ENCODE measurements at places on chromosomes 1 and 21.

- no peak for DNase-seq
Observed at GRCh38 chr1:217896490-217896889, 265.3 kb downstream of the SPATA17 start.

DNA sequence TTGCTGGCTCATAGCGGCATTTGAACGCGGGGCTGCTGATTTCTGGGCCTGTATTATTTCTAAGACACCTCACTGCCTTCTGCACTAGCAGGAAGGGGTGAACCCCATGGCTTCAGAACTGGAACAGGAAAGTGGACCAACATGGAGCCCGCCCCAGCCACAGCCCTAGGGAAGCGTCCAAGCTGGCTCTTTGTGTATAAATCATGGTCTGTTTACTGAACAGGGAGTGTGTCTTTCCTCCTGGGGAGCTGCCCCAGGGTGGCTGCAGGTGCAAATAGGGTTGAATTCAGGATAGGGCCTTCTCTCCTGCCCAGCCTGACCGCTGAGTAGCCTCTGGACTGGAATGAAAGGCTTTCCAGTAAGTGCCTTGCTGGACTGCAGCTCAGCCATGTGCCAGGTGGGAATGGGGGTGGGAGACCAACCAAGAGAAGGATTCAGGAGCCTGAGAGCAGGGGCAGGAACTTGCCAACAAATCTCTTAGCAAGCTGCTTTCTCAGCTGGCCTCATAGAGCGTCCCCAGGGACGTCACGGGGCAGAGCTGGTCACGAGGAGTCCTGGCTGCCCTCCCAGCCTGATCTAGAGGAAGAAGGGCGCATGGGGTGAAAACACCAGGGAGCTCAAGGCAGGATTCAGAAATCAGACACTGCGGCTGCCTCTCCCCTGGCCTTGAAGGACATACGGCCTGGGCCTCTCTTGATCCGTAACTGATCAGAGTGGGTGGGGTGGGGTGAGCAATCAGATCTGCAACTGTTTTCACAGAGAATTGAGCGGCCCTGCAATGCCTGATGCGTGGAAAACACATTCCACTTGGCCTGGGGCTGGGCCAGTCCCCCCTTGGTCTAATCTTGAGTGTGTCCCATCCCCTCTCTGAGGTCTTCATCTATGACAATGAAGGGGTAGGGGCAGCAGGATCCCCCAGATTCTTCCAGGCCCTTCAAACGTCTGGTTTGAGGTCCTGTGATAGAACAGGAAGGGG, 56.5 kb upstream of the SELENON start:
- DNase-seq, result no peak

GRCh38 chr1:30698401-30698981, 24.9 kb downstream of the MATN1 start:
- no peak for DNase-seq

DNA sequence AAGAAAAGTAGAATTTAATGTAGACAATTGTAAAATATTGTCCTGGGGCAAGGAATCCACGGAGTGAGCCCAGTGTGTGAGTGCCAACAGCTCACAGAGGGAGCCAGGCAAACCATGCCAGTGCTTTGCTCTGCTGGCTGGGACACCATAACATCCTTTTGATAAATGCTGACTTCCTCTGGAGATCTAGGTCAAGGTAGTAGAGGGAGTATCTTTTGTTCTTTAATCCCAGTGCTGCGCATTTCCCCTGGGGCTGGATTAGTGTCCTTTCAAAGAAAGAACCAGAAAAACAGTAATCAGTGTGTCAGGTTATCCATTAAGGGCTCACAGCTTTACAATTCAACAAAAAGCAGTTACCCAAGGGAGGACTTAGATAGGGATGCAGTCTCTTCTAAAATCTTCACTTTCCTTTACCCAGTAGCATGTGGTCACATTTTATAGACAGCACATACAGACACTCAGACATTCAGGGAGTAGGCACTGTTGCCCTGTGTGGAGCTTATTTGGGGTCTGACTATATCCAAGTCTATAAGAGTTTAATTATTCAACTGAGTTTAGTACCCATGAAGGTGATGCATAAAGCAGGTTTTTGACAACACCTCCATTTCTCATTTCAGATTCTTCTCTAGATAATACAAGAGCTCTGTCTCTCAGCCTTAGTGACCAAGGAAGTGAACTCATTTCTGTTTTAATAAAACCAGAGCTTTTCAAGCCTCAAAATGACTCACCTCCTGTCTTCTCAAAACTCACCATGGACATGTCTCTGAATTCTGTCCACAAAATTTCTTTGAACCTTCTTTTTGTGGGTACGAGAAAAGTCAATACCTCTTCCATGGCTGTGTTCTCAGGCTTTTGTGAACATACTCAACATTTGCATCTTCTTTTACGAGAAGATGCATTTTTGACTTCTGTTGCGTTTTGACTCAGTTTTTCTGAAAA, 215.3 kb downstream of the BRINP2 start:
- no peak for DNase-seq

- no peak for DNase-seq
Observed at GRCh38 chr1:19840228-19840627, 25.1 kb upstream of the RNF186 start.

DNA sequence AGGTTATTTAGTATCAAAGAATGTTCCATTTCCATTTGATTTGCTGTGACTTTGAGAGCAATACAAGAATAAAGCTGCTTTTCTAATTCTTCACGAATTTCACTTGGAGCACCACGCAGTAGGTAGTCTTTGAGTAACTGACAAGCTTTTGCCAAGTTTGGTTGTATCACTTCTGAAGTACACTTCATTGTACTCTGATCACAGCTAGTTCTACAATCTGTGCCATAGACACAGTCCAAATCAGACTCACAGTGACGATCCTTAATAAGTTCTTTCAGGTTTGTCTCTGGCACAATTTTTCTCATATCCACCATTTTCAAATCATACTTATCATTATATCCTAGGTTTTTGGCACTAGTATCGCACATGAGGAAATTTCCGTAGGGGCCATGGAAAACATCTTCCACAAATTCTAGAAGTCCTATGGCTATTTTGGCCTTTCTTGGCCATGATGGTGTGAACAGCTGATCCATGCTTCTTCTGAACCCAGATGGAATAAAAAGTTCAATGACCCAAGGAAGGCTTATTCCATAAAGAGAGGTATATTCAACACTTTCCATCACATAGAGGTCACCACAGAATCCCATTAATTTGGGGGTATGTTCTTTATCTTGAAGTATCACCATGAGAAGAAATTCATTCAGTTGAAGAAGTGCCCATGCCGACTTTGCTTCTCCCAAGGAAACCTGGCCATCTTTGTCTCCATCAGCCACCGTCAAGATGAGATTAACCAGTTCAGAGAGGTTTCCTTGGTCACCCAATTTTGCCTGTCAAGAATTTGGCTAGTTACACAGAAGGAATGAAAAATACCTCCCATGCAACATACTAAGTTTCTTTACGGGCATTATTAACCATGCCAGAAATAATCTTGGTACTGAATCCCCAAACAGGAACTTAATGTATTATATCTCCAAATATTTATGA, 11.9 kb downstream of the RPL5 start:
- no peak for DNase-seq

GRCh38 chr1:18647681-18648214, 17.1 kb downstream of the PAX7 start:
- no peak for DNase-seq

GRCh38 chr1:113792986-113793385, 19.3 kb downstream of the RSBN1 start:
- DNase-seq, result no peak

DNA sequence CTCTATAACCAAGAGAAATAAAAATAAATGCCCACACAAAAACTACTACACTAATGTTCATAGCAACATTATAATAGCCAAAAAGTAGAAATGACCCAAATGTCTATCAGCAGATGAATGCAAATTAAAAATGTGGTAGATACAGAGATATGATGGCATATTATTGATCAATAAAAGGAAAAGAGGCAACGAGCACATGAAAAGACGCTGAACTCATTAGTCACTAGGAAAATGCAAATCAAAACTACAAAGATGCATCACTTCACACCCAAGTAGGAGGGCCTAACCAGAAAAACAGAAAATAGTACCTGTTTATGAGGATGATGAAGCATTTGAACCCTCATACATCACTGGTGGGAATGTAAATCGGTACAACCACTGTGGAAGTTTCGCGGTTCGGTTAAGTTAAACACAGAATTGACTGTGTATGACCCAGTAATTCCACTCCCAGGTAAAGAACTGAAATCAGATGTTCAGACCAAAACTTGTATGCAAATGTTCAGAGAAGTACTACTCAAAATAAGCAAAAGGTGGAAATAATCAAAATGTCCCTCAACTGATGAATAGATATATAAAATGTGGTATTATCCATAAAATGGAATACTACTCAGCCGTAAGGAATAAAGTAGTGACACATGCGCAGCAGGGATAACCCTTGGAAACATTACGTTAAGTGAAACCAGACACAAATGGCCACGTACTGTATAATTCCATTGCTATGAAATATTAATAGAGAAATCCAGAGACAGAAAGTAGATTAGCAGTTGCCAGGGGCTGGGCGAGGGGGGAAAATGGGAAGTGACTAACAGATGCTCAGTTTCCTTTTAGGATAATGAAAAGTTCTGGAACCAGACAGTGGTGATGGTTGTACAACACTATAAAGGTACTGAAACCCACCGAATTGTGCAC, 3.1 kb downstream of the USP48 start:
- no peak for DNase-seq

GRCh38 chr1:233320023-233320422, 7.5 kb upstream of the MAP3K21 start:
- no peak for DNase-seq

DNA sequence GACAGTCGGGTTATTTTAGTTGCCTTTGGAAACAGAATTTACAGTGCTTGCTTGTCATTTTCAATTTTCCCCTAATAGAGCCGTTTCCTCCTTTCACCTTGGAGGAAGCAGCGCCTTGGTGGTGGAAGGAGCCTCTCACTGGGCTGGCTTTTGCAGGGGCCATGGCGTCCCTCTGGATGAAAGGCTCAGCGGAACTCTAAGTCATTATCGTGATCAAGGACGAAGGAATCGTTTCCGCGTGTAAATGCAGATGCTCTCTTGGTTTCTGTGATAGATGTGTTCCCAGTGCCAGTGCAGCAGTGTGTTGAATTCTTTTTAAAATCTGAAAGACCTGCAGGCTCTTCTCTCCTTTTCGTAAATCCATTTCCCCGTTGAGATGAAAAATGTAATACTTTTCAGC, 126.2 kb upstream of the LMO4 start:
- DNase-seq, result no peak

DNA sequence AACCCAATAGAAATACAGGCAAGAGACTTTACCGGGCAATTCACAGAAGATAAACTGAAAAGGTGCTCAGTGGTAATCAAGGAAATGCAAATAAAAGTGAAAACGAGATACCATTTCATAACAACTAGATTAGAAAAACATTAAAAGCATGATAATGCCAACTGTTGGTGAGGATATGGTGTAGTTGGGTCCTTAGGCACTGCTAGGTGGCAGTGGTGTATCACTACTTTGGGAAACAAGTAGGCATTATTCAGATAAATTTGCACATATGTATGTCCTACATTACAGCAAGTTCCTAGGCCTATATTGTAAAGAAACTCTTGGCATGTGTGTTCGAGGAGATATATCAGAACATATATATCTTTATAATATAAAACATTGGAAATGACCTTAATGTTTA, 31.0 kb downstream of the AZIN2 start:
- no peak for DNase-seq

GRCh38 chr1:87017998-87018672, 103.7 kb downstream of the HS2ST1 start:
- no peak for DNase-seq

GRCh38 chr21:32423320-32424190, 11.0 kb downstream of the EVA1C start:
- no peak for DNase-seq

GRCh38 chr1:2354511-2355372, 36.6 kb downstream of the MORN1 start:
- DNase-seq, result no peak

- DNase-seq, result no peak
Observed at GRCh38 chr1:39976732-39977131, 21.8 kb downstream of the MFSD2A start.

DNA sequence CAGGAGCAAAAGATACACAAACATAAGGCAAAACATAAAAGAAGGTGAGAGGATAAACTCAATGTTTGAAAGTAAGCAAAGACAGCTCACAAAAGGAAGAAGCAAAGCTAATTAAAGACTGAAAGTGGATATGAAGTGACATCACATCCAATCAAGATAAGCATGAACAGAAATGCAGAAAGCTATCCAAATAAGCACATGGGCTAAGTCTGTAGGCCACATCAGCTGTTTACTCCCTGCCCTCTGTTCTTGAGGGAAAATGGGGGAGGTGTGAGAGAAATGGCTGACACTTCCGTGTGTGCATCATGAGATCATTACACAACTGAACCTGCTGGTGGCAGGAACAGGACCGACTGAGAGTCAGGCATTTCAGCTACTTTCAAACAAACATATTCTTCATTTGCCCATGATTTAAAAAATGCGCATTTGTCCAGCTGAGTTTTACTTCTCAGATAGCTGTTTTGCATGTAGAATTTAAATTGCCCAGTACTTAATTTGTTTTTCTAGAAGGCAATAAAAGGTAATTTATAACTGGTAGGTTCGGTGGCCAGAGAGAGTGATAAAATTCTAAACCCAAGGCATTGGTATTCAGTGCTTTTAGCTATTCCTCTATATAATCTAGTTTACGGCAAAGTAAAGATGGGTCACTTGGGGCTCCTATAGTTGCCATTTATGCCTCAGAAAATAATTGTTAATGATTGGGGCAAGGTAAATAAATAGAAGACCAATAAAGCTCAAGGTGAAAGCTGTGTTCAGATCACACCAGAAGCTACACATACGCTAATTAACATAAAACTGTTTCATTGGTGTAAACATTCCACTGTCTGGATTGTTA, 27.2 kb upstream of the MAN1A2 start:
- no peak for DNase-seq

- no peak for DNase-seq
Observed at GRCh38 chr1:3630161-3630611, 5.4 kb downstream of the TPRG1L start.

DNA sequence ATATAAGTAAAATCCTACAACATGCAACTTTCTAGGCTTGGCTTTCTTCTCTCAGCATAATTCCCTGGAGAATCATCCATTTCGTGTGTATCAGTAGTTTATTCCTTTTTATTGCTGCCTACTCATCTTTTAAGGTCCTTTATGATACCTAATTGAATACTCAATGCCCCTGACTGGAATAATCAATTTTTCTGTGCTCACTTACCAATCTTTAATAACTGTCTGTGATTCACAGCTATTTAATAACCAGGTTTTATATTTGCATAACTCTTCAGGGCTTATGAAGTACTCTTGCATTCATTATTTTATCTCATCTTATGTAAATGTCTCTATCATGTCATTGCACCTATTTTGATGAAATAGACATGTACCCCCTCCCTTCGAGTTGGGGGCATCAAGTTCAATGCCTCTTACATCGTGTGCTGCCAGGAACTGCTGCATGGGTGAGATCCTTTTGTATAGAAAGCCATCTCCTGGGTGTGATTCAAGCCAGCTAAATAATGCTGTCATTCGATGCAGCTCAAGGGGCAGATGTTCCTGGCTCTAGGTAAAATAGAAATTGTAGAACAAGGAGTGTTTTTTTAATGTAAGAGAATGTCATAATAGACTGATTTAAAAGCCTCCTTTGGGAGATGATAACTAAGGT, 222.7 kb downstream of the SLC35F3 start:
- no peak for DNase-seq

- DNase-seq, result no peak
Observed at GRCh38 chr1:184033711-184034167, 3.8 kb downstream of the COLGALT2 start.

All from inflammatory macrophage treated with lipopolysaccharide for 1 hour (primary cell).